ENCODE measurements at places on chromosomes 11 and 22.

- DNase-seq = no peak
Measured at GRCh38 chr22:27800250-27801201, 1.0 kb downstream of the MN1 start.

GRCh38 chr11:116693102-116693570 lies 79.7 kb downstream of the BUD13 start:
- no peak for DNase-seq

- no peak for DNase-seq
Measured at GRCh38 chr11:40306938-40307548, 1152.4 kb downstream of the LRRC4C start.

- DNase-seq = no peak
Measured at GRCh38 chr11:88552379-88553062, 215.0 kb upstream of the CTSC start.

- no peak for DNase-seq
Measured at GRCh38 chr22:30010789-30011405, 69.4 kb upstream of the HORMAD2 start.

GRCh38 chr11:71063129-71063528 lies 189.2 kb downstream of the SHANK2 start:
- DNase-seq = no peak

- no peak for DNase-seq
Measured at GRCh38 chr11:8988329-8989234, 15.2 kb downstream of the NRIP3 start.

DNA sequence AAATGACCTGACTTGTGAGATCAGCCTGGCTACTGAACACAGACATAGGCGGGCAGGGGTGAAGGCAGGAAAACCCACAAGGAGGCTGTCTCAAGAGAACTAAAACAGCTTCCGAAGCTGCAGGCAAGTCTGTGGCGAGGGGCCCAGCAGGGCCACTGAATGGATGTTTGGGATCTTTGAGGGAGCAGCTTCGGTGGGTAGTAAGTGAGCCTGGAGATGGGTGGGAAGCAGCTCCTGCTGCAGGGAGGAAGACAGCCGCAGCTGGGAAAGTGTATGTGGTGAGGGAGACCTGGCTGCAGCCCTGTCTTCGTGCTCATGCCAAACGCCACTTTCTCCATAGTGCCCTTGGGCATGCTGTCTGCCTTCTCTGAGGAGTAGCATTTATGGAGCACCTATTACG lies 3.4 kb downstream of the CCDC86 start:
- no peak for DNase-seq

DNA sequence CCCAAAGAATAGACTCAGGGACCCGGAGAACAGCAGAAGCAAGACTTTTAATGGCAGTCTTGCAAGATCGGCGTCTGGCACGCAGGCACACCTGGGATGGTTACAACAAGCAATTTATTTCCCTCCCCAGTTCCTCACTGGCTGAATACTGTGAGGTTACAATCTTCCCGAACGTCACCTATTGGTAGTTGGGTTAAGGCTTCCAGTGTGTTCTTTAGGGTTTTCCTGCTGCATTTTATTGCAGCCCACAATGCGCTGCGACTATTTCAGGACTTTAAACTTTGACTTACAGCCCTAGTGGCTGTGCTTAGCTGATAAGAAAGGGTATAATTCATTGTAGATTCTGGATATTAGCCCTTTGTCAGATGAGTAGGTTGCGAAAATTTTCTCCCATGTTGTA lies 11.5 kb upstream of the TRIM68 start:
- DNase-seq = no peak

- no peak for DNase-seq
Measured at GRCh38 chr11:87832211-87832610, 343.0 kb downstream of the RAB38 start.

GRCh38 chr11:12245091-12245490 lies 132.3 kb upstream of the PARVA start:
- no peak for DNase-seq

- DNase-seq = no peak
Measured at GRCh38 chr11:45675646-45676045, 10.2 kb upstream of the CHST1 start.

DNA sequence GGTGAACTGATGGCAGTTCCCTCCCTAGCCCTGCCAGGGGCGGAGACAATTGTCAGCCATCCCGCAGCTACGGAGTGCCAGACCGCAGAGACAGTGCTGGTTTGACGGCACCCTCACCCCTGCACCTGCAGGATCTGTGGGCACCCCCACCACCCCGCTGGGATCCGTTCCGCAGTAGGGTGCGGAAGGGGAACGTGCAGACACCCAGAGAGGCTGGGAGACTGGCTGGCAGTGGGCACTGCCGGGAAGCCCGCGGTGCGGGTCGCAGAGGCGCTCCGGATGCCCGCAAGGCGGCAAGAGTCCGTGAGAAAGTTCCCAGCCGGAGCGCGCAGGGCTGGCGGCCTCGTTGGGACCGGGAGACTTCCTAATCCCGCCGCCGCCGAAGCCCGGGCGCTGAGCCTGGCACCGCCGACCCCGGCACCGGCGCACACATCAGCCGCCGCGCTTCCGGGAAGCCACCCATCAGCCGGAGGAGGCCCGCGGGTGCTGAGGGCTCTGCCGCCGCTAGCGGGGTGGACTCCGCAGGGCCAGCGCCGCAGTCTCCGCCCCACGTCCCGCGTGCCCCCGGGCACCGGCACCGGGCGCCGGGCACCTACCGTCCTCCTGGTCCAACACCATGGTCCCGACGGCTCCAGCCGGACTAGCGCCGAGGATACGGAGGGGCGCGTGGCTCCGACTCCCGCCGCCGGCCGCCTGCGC lies 4.3 kb upstream of the LMO1 start:
- peak; percentile 50 for DNase-seq

DNA sequence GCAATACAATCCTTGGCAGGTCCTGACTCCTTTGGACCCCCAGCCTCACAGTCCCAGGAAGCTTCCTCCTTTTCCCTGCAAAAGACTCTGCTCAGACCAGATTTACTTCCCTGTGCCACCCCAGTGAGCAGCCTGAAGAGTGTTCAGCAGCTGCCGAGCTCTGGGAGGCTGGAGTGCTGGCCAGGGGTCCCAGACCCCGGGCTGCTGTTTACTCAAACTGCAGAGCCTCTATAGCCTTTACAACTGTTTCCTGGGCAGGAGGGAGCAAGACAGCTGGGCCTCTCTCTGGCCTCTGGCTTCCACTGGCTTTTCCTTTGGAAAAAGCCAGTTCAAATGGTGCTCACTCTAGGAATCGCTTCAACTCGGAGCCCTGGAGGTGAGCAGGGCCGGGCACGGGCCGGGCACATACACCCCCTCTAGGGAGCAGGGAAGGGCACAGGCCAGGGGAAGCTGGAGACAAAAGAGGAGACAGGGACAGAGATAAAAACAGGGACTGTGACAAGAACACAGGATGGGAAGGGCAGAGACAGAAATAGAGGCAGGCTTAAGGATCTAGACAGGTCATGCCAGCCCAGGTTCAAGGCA lies 932 bp downstream of the IRAG1 start:
- no peak for DNase-seq

DNA sequence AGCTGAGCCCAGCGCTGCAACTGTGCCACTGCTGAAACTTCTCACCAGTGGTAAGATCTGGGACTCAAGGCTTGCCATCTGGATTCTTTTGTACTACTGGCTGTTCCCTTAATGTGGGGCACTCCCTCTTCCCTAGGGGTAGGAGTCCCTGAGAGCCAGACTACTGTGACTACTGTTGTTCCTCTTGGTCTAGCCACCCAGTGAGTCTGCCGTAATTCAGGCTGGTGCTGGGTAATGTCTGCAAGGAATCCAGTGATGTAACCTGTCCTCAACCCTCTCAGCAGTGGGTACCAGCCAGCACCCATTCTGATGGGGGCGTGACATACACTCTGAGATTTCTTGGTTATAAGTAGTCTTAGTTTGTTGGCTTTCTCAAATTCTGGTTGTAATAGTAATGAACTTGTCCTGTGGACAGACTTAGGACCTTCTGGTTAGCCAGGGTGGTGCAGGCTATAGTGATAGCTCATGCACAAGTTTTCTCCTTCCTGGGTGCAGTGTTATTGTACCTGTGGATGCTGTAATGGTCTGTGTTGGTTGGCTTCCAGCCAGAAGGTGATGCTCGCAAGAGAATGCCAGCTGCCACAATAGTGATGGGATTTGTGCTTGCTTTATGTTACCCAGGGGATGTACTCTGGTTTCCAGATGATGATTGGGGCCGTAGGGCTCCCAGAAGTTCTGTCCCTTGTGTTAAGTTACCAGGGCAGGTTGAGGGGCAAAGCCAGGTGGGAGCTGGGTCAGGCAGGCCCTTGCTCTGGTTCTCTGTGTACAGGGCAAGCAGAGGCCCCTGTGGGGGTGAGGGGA lies 65.5 kb downstream of the ARHGAP42 start:
- no peak for DNase-seq

DNA sequence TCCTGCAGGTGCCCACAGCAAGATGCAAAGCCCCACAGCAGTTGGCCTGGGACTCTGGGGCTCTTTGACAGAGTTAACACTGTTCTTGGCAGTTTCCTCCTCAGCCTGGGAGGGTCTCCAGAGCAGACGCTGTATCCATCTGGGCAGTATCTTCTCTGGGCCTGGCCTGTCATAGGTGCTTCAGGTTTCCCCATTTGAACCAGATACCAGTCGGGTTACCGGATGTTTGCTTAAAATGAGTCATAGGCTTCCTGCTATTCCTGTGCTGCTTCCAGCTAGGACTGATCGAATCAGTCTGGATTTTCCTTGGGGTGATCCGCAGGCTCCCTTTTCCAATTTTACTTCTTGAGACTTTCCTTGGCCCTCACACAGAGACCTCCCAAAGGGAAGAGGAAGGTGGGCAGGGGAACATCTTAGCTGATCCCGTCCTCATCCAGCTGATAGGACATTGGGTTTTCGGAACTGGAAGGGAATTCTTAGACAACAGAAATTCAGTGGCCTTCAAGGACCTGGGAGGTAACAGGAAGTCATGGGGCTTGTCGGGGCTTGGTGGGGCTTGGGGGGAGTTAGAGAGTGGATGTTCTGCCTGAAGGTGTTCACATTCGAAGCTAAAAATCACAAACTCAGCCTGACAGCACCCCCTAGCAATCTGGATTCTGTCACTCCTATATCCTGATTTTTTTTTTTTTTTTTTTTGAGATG lies 2.4 kb upstream of the RANGAP1 start:
- DNase-seq = peak; percentile 73

GRCh38 chr11:107157146-107157808 lies 139.0 kb upstream of the GUCY1A2 start:
- no peak for DNase-seq

GRCh38 chr11:108218912-108219783 lies 3.3 kb downstream of the NPAT start:
- no peak for DNase-seq

- DNase-seq = no peak
Measured at GRCh38 chr11:127622686-127623085, 622.1 kb upstream of the KIRREL3 start.

GRCh38 chr11:35259529-35259928 lies 120.6 kb downstream of the CD44 start:
- no peak for DNase-seq

- no peak for DNase-seq
Measured at GRCh38 chr11:15361316-15361715, 246.6 kb downstream of the INSC start.

- no peak for DNase-seq
Measured at GRCh38 chr22:29268511-29269229, 602 bp downstream of the EWSR1 start.

DNA sequence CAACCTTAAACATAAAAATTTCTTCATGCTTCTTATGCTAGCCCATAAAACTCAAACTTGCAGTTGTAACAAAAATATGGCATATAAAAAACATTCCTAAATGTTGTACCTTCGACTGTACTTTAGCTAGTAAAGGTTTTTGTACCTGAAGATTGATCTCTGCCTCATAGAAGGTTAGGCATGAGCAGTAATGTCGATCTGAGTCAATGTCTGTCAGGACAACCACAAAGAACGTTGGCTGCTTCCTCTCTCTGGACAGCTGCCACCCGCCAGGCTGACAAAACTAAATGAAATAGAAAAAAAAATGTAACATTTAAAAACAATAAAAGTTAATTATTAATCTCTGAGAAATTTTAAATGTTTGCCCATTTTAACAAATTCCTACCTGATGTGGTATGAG lies 251.3 kb downstream of the SBF2 start:
- DNase-seq = no peak

GRCh38 chr11:89205378-89205777 lies 27.7 kb downstream of the TYR start:
- DNase-seq = no peak

- DNase-seq = no peak
Measured at GRCh38 chr11:57103899-57104605, 77.7 kb upstream of the LRRC55 start.

DNA sequence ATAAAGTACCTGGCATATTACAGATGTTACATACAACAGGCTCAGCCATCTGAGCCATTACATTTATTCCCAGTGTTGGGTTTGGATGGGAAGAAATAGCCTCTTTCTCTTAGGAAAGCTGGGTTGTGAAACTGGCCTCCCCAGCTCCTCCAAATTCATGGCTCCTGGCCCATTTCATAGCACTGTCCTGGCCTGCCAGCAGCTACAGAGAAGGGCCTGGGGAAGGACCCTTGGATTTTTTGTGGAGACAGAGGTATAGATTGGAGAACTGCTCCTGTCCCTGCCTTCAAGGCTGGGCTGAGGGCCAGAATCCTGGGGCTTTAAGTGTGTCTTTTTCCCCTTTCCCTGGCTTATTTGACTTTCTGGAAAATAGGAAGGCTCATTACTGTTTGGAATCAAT lies 18.0 kb downstream of the PKNOX2 start:
- DNase-seq = peak; percentile 11

- DNase-seq = no peak
Measured at GRCh38 chr22:37483050-37483449, 3.1 kb downstream of the MFNG start.

DNA sequence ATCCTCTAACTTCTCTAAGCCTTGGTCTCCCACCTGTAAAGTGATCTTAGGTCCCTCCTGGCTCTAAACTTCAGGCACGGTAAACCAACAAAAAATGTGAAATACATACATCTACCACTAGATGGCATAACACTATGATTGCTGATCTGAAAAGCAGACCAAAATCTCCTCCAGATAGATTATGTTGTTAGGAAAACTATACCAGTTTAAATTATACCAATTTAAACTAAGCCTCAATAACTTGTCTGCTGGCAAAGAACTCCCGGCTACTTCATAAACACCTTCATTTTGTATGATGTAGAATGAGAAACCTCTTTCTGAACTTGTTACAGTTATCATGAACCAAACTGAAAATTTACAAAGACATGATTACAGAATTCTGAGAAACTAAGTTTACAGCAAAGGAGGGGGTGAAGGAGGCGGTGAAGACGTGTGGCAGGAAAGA lies 85.9 kb downstream of the SBF2 start:
- no peak for DNase-seq

DNA sequence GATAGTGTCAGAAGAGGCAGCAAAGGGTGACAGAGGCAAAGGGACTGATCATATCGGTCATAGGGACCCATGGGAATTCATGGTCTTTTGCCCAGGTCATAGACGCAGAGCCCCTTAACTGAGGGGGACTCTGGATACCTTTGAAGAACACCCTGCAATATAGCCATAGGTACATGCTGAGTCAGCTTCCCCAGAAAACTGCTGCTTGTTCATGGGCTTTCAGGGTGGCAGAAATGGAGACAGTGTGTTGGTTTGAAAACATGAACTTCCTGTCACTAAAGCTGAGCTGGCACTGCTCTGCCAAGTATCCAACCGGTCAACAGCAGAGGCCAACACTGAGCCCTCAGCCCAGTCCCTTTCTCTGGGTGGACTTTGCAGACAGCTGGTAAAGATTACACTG lies 114.2 kb downstream of the EFCAB6 start:
- DNase-seq = no peak

Data from RWPE2 (cell line).